Stimulated activated naive B cell treated with anti-CD40 and anti-IgM and Interleukin-4, amounts not matched to agents 10 μg/mL and 1 μg/mL and 100 μg/mL, for 72 hours (primary cell): ENCODE measurements at places on chromosomes 16 and 17.

DNA sequence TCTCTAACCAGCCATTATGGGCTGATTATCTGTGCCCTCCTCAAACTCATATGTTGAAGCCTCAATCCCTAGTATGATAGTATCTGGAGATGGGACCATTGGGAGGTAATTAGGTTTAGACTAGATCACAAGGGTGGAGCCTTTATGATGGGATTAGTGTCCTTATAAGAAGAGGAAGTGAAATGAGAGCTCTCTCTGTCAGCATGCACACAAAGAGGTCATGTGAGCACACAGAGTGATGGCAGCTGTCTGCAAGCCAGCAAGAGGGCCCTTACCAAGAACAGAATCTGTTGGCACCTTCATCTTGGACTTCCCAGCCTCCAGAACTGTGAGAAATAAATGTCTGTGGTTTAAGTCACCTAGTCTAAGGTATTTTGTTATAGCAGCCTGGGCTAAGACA lies 101.9 kb downstream of the PCTP start:
- no peaks in the 10 kb centered on the region for H3K36me3 ChIP-seq
- no peak overlapping the region for H3K27ac ChIP-seq
- H3K4me3 ChIP-seq, result no peak overlapping the region
- H3K4me1 ChIP-seq, result no peaks in the 10 kb centered on the region

DNA sequence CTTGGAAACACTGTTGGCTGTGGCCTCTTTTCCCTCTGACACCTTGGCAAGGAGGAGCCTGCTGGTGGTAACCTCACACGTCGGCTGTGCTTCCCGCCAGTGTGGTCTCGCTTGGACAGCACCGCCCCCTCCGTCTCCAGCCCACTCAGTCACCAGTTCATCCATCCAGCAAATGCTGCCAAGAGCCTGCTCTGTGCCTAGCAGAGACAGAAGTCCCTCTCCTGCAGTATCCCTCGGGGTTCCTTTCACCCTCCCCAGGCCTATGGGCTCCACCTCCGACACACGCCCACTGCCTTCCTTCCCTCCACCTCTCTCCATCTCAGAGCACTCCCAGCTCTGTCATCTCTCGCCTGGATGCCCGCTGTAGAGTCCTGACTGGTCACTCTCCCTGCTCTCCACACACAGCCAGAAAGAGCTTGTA lies 12.3 kb downstream of the CACNG4 start:
- DNase-seq, result no peak
- no peaks in the 10 kb centered on the region for H3K36me3 ChIP-seq
- no peak overlapping the region for H3K27ac ChIP-seq
- H3K27me3 ChIP-seq, result peaks cover 26% of the 10 kb centered on the region
- no peaks in the 10 kb centered on the region for H3K4me1 ChIP-seq

DNA sequence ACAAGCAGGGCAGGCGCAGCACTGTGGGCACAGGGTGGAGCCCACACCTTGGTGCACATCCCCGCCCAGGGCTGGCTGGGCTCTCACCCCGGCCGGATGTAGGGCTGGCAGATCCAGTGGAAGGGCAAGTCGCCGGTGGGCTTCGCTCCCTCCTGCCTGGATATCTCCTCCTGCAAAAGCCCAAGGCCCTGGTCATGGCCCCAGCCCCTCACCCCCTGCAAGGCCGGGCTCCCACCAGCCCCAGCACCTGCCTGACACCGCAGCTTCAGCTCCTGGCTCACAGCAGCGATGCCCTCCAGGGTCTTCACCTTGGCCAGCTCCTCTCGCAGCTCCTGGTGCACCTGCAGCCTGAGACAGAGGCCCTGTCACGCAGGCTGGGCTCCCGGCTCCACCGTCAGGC lies 5.0 kb downstream of the DUS1L start:
- no peak overlapping the region for H3K4me3 ChIP-seq
- peaks cover 26% of the 10 kb centered on the region for H3K4me1 ChIP-seq
- peaks cover 16% of the 10 kb centered on the region for H3K36me3 ChIP-seq
- H3K27ac ChIP-seq, result peak overlapping the region; percentile 42
- no peaks in the 10 kb centered on the region for H3K27me3 ChIP-seq

- H3K36me3 ChIP-seq, result no peaks in the 10 kb centered on the region
- no peak overlapping the region for H3K4me3 ChIP-seq
- no peak overlapping the region for H3K27ac ChIP-seq
- H3K27me3 ChIP-seq, result peaks cover under 1% of the 10 kb centered on the region
- DNase-seq, result no peak
- peaks cover 16% of the 10 kb centered on the region for H3K4me1 ChIP-seq
Observed at GRCh38 chr17:73318836-73319235, 7.0 kb upstream of the CDC42EP4 start.

DNA sequence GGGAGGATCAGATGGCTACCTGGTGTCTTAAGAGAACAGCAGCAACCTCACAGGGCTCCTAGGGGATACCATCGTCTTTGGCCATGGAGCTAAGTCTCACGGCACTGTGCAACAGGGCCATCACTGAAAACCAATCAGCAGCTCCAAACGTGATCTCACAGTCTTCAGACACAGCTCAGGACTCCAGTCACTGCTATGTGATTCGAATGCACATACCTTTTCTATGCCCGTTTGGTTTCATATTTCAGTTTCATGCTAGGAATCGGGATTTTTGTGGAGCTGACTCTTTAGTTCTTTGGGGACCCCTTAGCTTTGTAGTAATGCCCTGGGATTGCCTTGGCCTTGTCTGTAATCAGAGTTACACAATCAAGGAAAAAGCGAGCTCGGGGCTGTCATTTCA lies 162.8 kb upstream of the CDH11 start:
- no peaks in the 10 kb centered on the region for H3K36me3 ChIP-seq
- DNase-seq, result no peak
- no peak overlapping the region for H3K27ac ChIP-seq
- H3K4me1 ChIP-seq, result no peaks in the 10 kb centered on the region

- H3K27ac ChIP-seq, result no peak overlapping the region
- no peaks in the 10 kb centered on the region for H3K27me3 ChIP-seq
- H3K36me3 ChIP-seq, result peaks cover 20% of the 10 kb centered on the region
Observed at GRCh38 chr17:47803751-47804150, 17.8 kb downstream of the OSBPL7 start.

DNA sequence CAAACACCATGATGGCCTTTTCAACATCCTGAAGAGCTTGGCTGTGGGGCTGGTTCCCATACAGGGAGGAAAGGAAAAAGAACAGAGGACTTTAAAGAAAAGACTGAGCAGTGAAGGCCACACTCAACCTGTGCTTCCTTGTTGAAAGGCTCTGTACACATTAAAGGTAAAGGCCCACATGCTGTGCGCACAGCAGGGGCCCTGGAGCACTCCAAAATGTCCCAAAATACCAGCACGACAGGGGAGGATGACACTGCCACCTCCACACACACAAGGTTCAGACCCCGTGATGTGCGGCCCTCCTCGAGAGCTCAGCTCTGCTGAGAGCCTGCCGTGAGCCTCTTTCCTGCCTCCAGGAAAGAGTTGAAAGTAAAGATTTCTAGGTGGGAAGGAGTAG lies 36.5 kb downstream of the FANCA start:
- H3K4me1 ChIP-seq, result peaks cover 4% of the 10 kb centered on the region
- no peak overlapping the region for H3K27ac ChIP-seq
- DNase-seq, result no peak
- H3K27me3 ChIP-seq, result no peaks in the 10 kb centered on the region
- H3K4me3 ChIP-seq, result no peak overlapping the region

DNA sequence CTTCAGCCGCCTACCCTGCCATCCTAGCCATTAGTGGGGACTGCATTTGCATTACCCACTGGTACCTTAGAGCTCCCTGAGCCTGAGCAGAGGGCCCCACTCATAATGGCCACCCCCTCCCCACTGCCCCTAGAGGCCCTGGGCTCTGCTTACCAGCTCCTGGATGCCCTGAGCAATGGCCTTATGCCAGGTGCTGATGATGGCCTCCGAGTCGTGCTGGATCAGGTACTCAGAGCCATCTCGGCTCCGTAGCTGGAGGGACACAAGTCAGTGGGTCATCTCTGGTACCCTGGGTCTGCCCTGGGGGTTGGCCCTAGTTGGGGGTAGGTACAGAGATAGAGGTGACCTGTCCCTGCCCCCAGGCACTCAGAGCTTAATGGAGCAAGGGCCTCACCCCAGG lies 34.9 kb downstream of the ARHGAP27 start:
- H3K27ac ChIP-seq, result no peak overlapping the region
- H3K36me3 ChIP-seq, result peaks cover 50% of the 10 kb centered on the region
- H3K4me1 ChIP-seq, result peaks cover 5% of the 10 kb centered on the region
- no peaks in the 10 kb centered on the region for H3K27me3 ChIP-seq

GRCh38 chr16:89363621-89364393 lies 126.6 kb downstream of the ANKRD11 start:
- H3K36me3 ChIP-seq, result peaks cover 23% of the 10 kb centered on the region
- H3K27me3 ChIP-seq, result no peaks in the 10 kb centered on the region
- peak overlapping the region; percentile 40 for H3K4me3 ChIP-seq
- DNase-seq, result no peak
- peaks cover 94% of the 10 kb centered on the region for H3K4me1 ChIP-seq

GRCh38 chr17:42845918-42846593 lies 1.7 kb downstream of the AOC2 start:
- peaks cover 30% of the 10 kb centered on the region for H3K36me3 ChIP-seq
- peak overlapping the region; percentile 64 for H3K4me3 ChIP-seq
- H3K27me3 ChIP-seq, result no peaks in the 10 kb centered on the region

DNA sequence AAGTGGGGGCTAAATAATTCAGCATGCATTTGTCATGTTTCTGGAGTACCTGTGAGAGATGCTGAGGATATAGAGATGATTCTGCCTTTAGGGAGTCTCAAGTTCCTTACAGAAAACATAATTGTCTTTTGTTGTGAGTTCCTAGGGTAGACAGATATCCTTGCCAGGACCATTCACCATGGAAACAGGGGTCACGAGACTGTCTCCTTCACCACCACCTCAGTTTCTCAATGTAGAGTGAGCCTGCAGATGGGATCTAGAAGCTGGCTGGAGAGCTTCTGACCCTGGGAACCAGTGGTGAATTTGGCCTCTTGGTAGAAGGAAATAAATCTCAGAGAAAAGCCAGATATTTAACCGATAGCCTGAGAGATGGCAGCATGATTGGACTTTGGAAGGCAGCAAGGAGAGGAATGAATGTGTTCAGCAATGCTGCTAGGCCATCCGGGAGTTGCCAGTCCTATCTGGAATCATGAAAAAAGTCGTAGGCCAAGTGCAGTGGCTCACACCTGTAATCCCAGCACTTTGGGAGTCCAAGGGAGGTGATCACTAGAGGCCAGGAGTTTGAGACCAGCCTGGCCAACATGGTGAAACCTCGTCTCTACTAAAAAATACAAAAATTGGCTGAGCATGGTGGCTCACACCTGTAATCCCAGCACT lies 7.4 kb upstream of the HDAC5 start:
- no peak overlapping the region for H3K4me3 ChIP-seq
- no peaks in the 10 kb centered on the region for H3K27me3 ChIP-seq
- DNase-seq, result no peak
- peaks cover 11% of the 10 kb centered on the region for H3K4me1 ChIP-seq
- no peak overlapping the region for H3K27ac ChIP-seq
- H3K36me3 ChIP-seq, result no peaks in the 10 kb centered on the region

GRCh38 chr17:81228834-81229665 lies 6.3 kb upstream of the CEP131 start:
- H3K4me3 ChIP-seq, result no peak overlapping the region
- peaks cover 27% of the 10 kb centered on the region for H3K4me1 ChIP-seq
- H3K36me3 ChIP-seq, result peaks cover 18% of the 10 kb centered on the region
- no peak for DNase-seq
- H3K27me3 ChIP-seq, result no peaks in the 10 kb centered on the region
- H3K27ac ChIP-seq, result peak overlapping the region; percentile 73

DNA sequence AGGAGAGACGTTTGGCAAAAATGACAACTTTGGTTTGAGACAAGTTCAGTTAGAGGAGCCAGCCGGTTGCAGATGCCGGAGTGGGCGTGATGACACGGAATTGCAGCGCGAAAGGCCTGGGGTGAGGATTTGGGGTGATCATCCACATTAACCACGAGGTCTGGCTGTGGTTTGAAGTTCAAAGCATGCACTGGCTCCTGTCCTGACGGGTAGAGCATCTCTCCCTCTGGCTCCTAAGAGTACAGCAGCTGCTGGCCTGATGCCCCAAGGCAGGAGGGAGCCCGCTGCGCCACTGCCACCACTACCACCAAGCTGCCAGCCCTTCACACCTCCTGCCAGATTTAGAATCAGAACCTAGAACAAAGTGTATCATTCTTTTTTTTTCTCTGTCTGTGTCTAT lies 3.7 kb downstream of the RHBDL3 start:
- H3K4me3 ChIP-seq, result no peak overlapping the region
- no peak for DNase-seq
- H3K27me3 ChIP-seq, result peaks cover 75% of the 10 kb centered on the region

DNA sequence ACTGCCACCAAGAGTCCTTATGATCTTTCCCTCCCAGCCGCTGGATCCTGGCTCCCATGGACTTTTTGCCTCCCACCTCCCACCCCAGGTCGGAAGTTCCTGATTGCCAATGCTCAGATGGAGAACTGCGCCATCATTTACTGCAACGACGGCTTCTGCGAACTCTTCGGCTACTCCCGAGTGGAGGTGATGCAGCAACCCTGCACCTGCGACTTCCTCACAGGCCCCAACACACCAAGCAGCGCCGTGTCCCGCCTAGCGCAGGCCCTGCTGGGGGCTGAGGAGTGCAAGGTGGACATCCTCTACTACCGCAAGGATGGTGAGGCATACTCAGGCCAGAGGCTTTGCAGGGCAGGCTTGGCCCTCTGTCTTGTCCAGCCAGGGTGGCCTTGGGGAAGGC lies 893 bp downstream of the KCNH6 start:
- no peak overlapping the region for H3K27ac ChIP-seq
- H3K4me3 ChIP-seq, result peak overlapping the region; percentile 58
- peaks cover 53% of the 10 kb centered on the region for H3K27me3 ChIP-seq
- DNase-seq, result no peak
- no peaks in the 10 kb centered on the region for H3K36me3 ChIP-seq
- H3K4me1 ChIP-seq, result peaks cover 9% of the 10 kb centered on the region

DNA sequence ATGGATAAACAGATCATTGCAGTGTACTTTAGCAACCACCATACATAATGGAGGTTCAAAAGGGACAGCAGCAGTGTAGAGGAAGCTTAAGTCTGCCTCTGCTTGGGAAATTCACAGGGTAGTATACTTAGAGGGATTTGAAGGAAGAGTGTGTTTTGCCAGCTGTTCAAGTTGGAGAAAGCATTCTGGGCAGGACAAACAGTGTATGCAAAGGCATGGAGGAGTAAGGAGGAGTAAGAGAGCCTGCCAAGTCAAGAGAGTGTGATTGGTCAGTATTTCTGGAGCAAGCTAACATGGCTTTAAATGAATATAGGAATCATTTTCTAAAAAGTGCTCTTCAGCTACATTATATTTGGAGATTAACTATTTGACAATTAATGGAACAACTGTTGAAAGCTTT lies 22.9 kb upstream of the PHAF1 start:
- H3K36me3 ChIP-seq, result peaks cover 10% of the 10 kb centered on the region
- H3K27me3 ChIP-seq, result no peaks in the 10 kb centered on the region
- no peak overlapping the region for H3K4me3 ChIP-seq

GRCh38 chr16:181565-182021 lies 1.3 kb downstream of the HBQ1 start:
- peak overlapping the region; percentile 29 for H3K4me3 ChIP-seq
- H3K27ac ChIP-seq, result no peak overlapping the region
- peaks cover 15% of the 10 kb centered on the region for H3K27me3 ChIP-seq
- H3K4me1 ChIP-seq, result peaks cover 10% of the 10 kb centered on the region
- DNase-seq, result peak; percentile 75
